ENCODE measurements at places on chromosomes 11 and 22.

DNA sequence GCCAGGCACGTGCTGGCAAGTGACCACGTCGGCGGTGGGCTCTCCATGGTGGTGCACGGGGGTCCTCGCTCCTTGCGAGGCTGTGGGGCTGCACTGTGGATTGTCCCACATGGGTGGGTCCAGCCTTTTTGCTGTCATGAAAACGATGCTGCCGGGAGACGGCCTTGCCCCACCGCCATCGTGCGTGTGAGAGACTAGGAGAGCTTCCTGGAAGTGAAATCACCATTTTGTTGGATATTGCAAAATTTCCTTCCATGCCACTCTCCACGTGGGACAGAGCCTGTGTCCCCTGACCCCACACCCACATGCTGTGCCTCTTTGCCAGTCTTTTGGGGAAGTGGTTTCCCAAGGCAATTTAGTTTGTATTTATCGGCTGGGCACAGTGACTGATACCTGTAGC is 18.2 kb upstream of the GRAMD4 start:
- DNase-seq = no peak

DNA sequence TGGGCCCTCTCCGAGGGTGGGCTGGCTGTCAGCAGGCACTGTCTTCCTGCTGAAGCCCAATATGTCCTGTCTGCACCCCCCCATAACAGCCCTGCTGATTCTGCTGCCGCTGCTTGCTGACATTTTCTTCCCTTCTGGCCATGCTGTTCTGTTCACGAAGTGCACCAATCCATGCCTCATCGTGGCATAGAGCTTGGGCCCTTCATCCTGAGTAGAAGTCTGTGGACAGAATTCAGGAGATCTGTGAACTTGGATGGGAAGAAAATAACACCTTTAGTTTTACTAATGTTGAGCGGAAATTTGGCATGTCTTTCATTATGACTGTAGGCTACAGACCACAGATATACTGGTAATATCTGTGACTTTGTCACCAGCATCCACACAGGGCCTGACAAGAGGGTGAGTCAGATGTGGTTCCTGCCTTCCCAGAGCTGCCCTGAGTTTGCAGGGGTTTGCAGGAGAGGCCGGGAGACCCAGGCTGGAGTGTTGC is 14.1 kb upstream of the KIAA0930 start:
- no peak for DNase-seq

DNA sequence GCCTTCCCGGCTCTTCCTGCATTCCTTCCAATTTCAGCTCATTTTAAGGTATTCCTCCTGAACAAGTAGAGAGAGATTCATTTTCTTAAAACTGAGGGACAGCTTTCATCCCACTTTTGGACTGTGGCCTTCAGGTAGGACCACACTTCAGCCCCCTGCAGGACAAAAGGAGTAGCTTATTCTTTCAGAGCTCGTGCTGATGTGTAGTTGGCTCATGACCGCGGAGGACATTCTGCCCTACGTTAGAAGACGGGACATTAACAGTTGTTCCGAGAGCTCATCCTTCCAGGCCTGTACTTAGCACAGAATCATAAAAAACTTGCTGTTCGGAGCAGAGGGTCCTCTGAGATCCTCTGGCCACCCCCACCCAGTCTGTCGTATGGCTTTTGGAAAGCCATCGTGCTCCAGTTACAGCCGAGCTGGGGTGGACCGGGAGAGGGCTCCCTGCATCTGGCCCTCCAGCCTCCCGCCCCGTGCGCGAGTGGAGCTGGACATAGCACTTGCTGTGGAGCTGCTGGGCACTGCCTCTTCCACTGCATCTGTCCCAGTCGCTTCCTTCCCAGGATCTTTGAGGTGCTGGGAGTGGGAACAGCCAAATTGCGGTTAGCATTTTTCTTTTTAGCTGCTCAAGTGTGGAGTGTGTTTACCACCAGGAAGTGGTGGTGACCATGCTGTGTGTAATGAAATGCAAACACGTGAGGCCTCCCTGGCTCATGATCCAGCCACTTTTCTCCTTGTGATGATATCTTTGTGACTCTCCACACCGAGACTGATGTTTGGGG is 250.3 kb downstream of the TBC1D22A start:
- no peak for DNase-seq

DNA sequence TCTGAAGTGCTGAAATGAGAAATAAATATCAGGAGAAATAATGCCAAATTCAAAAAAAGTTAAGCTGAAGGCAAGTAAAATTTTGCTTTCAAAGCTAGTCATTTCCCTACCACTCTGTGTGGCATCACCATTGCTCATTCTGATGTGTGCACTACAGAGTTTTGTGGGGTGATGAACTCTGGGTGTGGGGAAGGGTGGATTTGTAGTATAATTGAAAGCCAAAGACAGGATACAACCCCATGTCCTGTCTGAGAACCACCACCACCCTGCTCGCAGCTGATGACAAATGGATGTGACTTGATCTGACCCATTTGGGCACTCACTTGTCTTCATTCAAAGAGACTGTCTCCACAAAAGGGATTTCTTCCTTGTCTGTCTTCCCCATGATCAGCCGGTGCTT is 19.3 kb upstream of the TMEM9B start:
- no peak for DNase-seq

DNA sequence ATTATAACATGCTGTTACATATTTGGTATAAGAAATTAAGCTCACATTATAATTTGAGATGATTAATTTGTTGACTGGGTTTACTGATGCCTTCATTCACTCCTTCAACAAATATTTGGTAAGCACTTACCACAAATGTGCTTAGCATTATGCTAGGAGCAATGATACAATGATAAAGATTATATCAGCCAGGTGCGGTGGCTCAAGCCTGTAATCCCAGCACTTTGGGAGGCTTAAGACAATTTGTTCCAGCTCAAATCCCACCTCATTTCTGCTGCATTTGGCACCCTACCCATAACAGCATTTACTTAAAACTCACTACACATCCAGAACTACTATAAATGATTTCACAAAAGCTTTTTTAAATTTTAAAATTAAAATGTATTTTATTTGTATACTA is 1263.6 kb upstream of the RAG2 start:
- no peak for DNase-seq

- no peak for DNase-seq
These were observed 18.3 kb downstream of the RCN1 start for GRCh38 chr11:32109138-32109537.

DNA sequence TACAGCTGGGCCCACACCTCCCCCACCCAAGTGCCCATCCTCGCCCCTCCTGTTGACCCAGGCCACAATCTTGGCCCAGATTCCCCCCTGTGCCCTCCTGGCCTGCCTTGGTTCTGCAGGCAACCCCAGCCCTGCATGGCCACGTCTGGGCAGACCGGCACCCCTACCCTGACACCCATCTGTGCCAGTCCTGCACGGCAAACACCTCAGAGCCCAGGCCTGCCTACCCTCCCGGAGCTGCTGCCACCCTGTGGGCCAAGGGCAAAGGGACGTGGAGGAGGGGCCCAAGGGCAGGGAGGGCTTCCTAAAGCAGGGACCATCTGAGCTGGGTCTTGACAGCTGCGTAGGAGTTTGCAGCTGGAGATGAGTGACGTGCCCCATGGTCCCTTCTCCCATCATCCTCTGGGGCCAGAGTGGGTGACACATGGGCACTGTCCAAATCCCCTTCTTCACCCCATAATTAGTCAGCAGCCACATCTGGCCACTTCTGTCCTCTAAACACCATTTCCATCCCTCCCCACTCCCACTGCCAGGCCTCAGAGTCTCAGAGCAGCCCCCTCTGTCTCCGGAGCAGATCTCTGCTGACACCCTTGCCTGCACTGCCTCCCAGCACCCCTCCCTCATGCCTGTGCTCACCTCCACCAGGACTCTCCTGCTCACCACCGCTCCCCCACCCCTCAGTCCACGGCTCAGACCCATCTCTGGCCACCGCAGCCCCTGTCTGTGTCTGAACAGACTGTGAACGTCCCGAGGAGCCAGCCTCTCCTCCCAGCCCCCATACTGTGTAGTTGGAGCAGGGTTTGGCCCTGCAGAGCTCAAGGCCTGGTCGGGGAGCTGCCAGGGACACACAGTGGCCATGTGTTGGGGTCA is 35.6 kb upstream of the PPARA start:
- DNase-seq = no peak
